ENCODE measurements at places on chromosomes 16 and 17.

DNA sequence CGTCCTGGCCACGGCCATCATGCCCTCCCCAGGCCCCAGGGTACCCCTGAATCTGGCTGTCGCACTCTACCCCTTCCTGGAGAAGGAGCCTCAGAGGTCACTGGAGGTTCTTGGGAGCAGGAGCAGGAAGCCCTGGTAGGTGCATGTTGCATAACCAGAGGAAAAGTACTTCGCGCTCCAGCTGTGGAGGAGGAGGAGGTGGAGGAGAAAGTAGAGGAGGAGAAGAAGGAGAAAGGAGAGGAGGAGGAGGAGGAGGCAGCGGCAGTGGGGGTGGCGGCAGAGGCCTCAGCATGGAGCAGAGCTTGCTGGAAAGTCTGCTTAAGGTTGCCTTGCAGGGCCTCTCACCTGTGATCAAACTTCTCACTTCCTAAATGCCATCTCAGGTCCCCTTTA, 61.8 kb downstream of the BAIAP2 start:
- no peak for DNase-seq

GRCh38 chr17:34472363-34472762, 107.0 kb upstream of the TMEM132E start:
- DNase-seq = no peak

- peak; percentile 81 for DNase-seq
Observed at GRCh38 chr16:1610071-1610898, 1.6 kb downstream of the IFT140 start.

DNA sequence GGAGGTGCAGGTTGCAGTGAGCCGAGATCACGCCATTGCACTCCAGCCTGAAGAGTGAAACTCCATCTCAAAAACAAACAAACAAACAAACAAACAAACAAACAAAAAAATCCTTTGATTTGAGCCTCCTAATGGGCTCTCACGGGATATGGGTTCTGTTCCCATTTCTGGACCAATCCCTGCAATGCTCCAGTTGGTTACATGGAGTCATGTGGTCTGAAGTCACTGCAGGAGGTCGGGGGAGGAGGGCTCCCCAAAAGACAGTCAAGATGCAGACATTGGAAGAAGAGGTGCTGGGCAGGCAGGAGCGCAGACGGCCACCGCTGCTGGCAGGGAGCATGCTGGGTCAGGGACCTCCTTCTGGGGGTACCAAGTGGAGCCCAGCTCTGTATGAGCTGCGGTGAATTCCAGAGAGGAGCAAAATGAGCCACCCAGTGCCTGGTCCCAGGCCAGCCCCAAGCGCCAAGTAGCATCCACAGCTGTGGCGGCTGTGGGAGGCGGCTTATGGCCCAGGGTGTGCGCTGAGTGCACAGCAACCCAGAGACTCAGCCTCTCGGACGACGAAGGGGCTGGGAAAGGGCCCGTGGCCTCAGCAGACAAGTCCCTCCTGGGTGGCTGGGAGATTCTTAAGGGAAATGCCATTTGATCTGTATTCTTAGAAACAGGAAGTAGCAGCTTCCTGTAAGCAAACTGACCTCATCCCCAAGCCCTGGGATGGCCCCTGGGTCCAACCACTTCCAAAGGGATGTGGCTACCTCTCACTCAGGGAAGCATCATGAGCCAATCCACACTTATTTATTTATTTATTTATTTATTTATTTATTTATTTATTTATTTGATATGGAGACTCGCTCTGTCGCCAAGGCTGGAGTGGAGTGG, 19.6 kb upstream of the ATP2A3 start:
- peak; percentile 55 for DNase-seq

- DNase-seq = no peak
Observed at GRCh38 chr17:2266045-2266864, 37.3 kb downstream of the SMG6 start.

Data from iris pigment epithelial cell (primary cell).